ENCODE measurements at places on chromosomes 6 and 20.

- DNase-seq: no peak
Measured at GRCh38 chr6:29919506-29920445, 22.6 kb upstream of the HLA-A start.

DNA sequence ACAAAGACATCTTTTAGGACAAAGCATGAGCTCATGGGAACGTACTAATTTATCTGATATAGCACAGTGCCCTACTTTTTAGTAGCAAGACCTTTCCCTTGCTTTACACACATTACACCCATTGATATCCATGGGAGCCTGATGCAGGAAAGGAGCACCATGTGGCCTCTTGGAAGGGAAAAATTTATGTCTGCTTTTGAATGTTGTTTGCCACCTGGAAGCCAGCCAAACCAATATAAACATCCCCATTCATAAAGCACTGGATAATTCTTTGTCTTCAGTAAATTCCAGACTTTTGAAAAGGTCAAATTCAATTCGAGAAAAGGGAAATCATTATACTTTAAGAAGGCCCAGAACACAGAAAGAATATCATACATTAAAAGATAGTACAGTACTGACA is 152.3 kb upstream of the BEND6 start:
- DNase-seq: no peak

- no peak for DNase-seq
Measured at GRCh38 chr6:108193131-108193530, 27.3 kb downstream of the NR2E1 start.

DNA sequence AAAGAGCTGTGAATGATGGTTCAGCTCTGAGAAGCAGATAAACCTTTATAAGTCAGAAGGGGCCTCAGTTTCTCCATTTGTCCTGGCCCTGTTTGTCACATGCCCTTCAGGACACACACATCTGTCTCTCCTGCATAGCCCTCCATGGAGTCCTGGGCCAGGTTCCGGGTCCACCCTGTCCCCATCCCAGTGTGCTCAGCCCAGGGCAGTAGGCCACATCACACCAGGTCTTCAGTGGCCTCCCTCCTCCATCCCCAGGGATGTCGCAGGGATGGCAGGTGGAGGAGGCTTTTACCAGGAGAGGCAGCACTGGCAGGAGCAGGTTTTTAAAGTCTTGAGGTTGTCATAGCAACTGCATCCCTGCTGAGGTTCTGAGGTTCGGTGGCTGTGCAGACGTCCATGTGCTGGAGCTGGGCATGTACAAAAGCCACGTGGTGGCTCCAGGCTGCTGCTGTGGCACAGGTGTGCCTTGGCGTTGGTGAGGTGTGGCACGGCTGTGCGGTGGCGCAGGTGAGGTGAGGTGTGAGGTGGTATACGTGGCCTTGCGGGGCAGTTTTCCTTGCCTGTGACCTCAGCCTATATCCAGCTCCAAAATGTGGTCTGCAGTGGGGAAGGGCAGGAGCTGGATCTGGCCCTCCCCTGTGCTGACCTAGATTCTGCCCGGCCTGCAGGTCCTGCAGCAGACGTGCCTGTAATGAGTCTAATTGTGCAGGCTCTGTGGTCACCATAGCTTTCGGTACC is 8.0 kb upstream of the NPBWR2 start:
- DNase-seq: peak; percentile 18

DNA sequence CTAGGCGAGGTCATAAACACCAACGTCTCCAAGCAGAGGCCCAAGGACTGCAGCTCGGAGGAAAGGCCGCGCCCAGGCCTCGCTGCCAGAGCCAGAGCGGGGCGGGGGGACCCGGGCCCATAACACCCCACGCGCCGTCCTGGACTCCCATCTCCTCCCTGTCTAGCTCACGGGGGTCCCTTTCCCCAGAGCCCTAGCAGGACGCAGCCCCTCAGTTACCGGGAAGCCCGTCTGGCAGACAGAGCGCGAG is 44.9 kb downstream of the MDFI start:
- DNase-seq: no peak

DNA sequence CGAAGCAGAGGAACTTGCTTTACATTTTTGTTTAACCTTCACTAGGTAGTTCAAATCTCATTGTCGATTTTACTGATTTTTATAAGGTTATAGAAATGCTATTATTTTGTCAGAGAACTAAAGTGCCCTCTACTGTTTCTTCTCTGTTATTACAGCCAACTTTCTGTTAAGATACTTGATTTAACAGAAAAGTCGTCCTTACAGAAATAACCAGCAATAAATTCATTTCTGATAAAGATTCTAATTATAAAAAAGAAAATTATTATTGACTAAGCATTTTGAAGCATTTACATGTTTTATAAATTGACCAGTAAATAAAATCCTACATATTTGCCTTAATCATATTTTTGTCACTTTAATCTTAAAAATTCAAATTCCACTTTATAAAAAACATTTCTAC is 60.8 kb downstream of the OGFRL1 start:
- no peak for DNase-seq

DNA sequence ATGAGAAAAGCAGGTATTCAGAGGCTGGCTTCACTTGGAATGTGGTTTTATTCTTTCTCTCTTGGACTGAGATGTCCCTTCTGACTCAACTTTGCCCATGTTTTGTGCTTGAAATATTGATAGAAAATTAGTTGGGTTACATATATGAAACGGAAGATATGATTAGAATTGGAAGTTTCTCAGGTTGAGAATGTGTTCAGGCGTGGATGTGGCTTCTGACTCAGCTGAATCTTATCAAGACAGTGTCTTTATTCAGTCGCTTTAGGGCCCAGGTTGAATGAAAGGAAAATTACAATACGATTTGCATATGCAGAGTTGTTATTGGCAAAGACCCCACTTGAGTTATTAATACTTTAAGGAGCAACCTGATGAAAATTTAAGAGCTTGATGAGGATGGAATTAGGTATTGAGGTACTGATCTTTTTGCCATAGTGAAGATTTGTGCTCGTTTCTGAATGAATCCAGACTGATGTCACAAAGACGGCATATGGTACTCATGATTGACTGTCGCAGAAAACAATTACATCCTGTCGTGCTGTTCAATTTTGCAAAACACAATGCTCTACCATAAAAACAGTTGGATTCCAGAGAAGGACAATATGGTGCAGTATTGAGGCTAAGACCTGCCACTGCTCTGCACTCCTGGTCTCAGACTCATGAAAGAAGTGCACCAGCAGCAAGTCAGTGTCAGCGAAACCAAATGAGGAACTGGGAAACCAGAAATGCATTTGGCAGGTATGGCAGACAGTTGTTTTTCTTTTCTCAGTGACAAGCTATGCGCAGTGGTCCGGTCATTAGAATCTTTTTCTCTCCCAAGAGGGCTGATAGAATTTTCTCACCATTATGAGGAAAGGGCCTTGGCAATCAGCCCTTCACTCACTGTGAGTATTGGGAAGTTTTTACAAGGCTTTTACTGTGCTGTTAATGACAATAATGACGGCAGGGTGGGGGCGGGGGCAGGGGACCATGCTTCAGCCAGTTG is 158.3 kb downstream of the DOK5 start:
- no peak for DNase-seq

DNA sequence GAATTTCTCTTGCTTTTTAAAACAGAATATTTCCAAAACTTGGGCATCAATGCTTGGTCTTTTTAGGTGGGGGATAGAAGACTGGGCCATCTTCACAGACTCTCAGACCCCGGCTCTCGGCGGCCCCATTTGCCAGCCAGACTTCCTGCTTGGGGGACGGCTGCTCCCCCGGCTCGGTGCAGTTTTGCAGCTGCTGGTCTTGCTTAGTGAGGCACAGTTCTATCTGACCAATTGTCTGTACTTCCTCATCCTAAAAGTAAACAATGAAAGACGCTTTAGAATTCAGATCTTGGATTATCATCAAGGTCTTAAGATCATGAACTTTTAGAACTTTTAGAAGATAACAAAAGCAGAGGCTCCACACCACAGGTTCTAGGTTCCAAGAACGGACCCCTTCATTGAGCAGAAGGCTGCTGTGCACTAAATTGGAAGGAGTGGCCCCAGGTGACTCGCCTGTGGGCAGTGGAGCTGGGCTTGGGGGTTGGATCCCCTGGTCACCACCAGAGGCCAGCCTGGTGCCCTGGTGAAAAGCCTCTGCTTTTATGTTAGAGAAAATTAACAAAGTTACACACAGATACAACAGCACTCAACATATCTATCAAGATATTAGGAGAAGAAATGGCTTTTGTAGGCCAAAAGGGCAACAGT is 26.7 kb downstream of the RNASET2 start:
- DNase-seq: no peak

DNA sequence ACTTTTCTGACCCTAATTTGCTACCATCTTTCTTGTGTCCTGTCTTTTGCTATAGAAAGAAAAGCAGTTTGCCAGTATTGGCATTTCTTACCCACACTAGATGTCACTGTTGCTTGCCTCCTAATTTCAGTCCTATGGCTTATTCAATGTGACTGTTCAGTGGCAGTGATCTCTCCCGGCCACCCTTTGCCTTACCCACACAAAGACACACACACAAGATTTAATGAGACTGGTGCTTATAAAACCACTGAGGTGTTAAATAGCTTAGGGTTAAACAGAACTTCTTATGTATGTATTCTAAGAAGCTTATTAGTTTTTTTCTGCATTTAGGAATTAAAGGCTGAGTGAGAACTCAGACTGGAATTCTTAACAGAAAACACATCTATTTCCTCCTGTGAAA is 233.6 kb upstream of the ASCC3 start:
- no peak for DNase-seq

DNA sequence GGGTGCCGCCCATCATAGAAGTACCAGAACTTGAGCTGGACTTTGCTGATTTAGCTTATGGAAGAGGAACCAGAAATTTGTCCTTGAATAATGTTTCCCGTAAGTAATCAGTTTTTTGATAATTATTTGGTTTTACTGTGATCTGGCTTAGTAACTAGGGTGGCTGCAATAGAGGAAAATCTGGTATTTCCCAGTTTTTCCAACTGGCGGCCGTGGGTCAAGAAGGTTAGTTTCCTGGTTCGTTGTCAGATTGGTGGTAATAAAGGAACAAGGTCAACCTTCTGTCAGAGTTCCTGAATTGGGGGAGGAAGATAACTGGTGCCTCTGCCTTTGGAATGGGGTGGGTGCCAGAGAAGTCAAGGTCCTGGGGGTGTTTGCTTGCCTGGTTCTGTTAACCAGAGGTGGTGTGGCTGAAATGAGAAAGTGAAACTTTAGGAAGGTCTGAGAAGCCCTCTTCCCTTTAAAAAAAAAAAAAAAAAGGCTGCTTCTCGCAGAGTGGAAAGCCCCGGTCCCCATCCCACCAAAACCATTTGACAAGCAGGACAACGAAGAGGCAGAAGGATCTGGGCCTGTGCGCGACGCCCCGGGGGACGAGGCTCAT is at the start of gene CALHM6:
TSS of gene CALHM6 (plus strand) at position 45 of the 601 bp plus-strand sequence. CDS start at position 600, 555 bp downstream.
- DNase-seq: no peak

GRCh38 chr6:137148306-137149034 is 25.0 kb downstream of the IL22RA2 start:
- DNase-seq: no peak

- DNase-seq: no peak
Measured at GRCh38 chr6:128635219-128635618, 114.8 kb upstream of the PTPRK start.

- DNase-seq: no peak
Measured at GRCh38 chr6:81340946-81341345, 411.5 kb downstream of the TENT5A start.

- DNase-seq: no peak
Measured at GRCh38 chr20:58754584-58754983, 62.0 kb downstream of the NPEPL1 start.

DNA sequence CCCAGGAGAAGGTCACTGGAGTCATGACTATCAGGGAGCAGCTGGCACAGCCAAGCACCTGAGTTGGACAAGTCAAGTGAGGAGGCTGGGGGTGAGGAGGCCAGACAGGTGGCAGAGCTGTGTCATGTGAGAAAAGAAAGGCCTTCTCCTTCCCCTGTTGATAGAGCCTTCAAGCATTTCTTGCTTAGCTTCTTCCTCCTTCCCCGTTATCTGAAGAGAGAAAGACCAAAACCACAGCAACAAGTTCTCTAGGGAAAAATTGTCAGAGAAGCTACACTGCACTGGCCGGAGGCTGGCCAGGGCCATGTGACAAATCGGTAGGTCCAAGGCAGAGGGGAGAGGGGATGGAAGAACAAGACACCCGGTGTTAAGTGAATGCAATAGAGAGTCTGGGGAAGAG is 202.1 kb upstream of the PRDM1 start:
- DNase-seq: no peak

DNA sequence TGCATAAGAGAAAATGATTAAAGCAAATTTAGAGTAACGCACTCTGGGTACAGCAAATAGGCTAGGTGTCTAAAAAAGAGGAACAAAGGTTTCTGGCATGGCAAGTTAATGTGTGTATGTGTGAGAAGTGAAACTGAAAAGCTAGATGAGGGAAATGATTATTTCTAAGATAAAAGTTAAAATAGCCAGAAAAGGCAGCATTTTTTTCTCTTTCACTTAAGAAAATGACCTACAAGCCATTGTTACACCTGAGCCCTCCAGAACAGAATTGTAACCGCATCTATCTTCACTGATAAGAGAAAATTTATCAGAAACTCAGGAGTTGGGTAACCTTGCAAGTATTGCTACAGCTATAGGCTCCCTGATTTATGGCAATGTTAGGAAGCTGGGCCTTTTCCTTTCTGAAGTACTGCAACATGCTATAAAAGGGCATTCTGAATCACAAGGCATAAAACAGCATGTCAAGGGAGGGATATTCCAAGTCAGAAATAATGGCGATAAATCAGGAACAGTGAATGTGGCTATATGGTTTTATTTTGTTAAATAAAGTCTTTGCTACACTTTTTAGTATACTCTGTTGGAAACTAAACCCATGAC is 395.3 kb downstream of the TBC1D32 start:
- no peak for DNase-seq

Data from left hindlimb (tissue), 1 donor.